ENCODE measurements at places on chromosomes 2 and 18.

- DNase-seq = no peak
Measured at GRCh38 chr2:205675861-205676516, 6.3 kb upstream of the NRP2 start.

DNA sequence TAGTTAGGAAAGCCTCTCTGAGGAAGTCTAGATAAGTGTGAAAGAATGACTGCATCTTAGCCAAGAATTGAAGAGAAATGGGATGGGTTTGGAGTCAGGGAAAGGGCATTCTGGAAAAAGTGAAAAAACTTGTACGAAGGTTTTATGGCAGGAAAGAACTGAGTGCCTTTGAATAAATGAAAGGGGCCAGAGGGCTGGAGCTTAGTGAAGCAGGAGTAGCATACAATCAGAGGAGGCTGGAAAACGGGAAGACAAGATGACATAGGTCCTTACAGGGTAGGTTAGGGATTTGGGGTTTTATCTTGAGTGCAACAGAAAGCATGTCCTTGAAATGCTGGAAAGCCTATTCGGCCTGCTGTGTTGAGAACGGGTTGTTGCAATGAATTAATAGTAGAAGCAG, 152.6 kb upstream of the RND3 start:
- no peak for DNase-seq

GRCh38 chr2:219573166-219573565, 1.1 kb downstream of the INHA start:
- no peak for DNase-seq

DNA sequence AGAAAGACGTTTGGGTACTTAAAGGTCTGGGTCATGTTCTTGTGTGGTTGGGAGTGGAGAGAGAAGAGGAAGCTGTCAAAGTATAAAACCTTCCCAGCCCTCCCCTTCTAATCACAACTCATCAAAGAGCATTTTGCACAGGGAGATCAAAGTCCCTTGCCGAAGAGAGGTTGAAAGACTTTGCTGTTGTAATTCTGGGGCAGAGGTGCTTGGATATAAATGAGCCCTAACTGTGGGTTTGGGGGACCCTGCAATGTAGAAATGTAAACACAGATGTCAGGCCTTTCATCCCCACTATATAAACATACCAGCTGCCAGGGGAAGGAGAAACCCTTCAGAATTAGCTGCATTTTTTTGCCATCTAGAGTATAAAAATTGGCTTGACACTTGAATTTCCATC, 182.1 kb downstream of the ETAA1 start:
- no peak for DNase-seq

GRCh38 chr2:168119515-168120141, 127.8 kb downstream of the STK39 start:
- DNase-seq = no peak

GRCh38 chr18:48222118-48222517, 187.1 kb downstream of the ZBTB7C start:
- DNase-seq = peak; percentile 5

DNA sequence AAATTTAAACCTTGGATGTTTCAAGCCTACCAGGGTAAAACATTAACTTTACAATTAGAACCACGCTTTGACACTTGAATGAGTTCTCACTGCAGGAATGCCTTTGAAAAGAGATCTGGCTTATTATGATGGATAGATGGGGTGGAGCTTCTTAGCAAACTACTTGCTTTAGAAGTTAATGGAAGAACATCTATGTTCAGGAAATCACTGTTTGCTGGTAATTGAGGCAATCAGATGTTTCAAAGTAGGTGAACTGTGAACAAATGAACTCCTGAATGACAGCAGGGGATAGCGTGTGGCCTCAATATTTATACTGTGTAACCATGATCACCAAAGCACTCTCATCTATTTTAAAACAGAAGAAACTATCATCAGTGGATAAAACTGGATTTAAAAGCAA, 383.6 kb downstream of the PIK3C3 start:
- DNase-seq = no peak

DNA sequence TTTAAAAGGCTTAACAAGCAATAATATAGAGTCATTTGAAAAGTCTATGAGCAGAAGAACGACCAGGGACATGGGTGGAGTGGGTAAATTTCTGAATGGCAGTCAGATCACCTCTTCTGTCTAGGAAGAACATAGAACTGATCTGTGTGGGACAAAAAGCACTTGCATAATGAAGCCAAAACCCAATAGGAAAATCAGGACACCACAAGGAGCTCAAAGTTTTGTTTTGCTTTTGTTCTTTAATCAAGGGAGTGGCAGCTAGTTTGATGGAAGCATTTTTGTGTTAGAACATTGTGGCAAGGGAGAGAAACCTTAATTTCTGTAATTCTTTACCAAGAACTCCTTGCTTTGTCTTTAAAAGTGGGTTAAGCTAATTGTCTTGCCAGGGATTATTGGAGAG, 240.2 kb upstream of the TANK start:
- no peak for DNase-seq

GRCh38 chr2:71829008-71829407, 318.7 kb downstream of the CYP26B1 start:
- no peak for DNase-seq

GRCh38 chr2:212451786-212452231, 86.8 kb downstream of the ERBB4 start:
- no peak for DNase-seq

- DNase-seq = no peak
Measured at GRCh38 chr2:26672112-26672817, 20.3 kb upstream of the KCNK3 start.

DNA sequence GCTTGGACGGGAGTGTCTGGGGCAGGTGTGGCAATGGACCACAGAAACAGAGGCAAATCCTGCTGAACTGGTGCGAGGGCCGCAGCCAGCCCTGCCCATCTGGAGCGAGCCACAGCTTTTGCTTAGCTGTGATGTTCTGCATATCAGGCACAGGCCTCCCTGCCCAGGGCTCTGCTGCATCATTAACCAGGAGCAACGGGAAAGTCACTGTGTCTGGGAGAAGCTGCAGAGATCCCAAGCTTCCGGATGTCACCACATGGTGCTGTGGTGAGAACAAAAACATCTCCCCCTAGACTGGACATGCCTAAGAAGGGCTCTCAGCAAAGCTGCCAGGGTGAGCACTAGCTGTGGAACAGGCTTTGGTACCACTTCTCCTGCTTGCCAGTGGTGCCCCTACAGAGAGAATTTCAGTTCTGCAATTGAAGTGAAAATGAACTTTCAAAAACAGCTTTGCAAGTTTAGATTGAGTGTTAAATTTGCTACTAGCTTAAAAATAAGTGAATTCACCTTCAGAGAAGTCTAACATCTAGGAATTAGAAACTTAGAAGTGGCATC, 172.9 kb upstream of the MYT1L start:
- no peak for DNase-seq

- DNase-seq = no peak
Measured at GRCh38 chr2:22499082-22499839, 885.7 kb upstream of the KLHL29 start.

GRCh38 chr18:72700961-72701710, 157.0 kb upstream of the CBLN2 start:
- DNase-seq = no peak

- no peak for DNase-seq
Measured at GRCh38 chr2:237290261-237290660, 123.7 kb downstream of the COL6A3 start.

GRCh38 chr18:4573735-4574134, 118.6 kb upstream of the DLGAP1 start:
- DNase-seq = no peak

GRCh38 chr2:17672583-17673317, 80.9 kb downstream of the SMC6 start:
- no peak for DNase-seq

- DNase-seq = no peak
Measured at GRCh38 chr2:233303252-233303651, 4.4 kb upstream of the SAG start.

DNA sequence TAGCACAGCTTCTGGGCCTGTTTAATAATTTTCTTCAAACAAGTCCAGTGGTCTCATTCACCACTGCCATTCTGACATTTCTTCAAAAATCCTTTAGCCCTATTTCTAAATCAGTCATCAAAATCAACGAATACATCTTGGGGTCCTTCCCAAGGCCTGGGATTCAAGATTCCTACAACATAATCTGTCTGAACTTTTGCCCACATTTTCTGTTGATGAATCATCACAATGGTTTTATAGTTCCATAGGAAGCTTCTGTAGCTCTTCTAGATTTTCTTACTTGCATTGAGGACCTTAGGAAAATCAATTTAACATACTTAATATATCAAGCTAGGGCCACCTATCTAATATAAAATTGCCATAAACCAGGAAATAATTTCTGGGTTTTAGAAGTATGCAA, 811.8 kb upstream of the ACVR2A start:
- DNase-seq = no peak

DNA sequence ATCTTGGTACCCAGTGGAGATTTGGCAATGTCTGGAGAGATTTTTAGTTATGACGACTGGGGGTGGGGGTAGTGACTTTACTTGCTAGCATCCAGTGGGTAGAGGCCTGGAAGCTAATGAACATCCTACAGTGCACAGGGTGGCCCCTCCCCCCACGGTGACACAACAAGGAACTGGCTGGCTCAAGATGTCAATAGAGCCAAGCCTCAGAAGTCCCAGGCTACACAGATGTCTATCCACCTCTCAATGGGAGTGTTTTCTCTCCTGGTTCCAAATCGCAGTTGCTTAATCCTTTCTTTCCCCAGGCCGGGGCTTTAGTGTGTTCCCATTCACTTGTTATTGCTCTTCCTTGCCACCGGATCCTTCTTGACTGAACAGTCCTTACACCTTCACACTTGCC, 9.3 kb upstream of the CCBE1 start:
- DNase-seq = no peak
